GM19239 (cell line): ENCODE measurements at places on chromosomes 7 and 10.

DNA sequence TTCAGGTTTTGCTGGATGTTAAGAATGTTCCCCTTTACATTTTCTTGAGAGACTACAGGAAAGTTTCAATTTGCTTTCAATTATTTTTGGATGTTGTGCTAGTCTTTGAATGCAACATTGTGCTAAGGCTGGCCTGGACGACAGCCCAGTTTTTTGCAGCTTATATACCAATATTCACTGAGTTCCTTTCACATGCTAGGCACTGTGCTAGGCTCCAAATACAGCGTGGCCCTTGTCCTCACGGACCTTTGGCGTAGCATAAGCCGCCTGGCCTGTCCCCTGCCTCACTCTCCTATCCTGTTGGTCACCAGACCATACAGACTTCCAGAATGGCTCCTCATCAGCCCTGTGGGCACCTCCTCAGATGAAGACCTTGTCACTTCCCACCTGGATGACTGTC lies 19.5 kb upstream of the HSPA12A start:
- DNase-seq = no peak

DNA sequence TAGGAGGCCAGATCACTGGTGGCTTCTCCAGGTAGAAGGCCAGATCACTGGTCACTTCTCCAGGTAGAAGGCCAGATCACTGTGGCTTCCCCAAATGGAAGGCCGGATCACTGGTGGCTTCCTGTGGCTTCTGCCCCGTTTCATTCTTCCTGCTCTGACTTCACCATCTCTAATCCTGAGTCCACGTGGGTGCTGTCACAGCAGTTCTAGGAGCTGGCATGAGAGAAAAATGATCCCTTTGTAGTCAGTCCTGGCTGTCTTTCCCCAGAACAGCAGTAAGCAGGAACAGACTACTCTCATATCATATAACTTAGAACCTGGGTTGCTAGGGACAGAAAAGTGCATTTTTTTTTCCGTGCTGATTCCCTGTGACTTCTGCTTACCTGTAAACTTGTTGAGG lies 90.9 kb downstream of the ACTR3B start:
- no peak for DNase-seq

DNA sequence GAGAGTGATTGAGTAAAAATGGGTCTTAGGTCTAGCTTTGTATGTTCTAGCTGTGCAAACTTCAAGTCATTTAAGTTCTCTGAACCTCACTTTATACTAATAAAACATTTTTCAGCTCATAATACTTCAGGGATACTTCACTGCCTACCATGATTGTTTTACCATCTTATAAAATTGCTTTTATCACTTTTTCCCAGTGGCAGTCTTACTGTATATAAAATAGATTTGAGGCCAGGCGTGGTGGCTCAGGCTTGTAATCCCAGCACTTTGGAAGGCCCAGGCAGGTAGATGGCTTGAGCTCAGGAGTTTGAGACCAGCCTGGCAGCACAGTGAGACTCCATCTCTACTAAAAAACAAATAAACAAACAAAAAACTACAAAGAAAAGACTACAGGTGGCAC lies 17.4 kb downstream of the FGL2 start:
- DNase-seq = no peak

GRCh38 chr10:77350711-77351119 lies 286.9 kb downstream of the KCNMA1 start:
- no peak for DNase-seq

GRCh38 chr7:140249036-140249806 lies 72.4 kb upstream of the KDM7A start:
- DNase-seq = no peak

DNA sequence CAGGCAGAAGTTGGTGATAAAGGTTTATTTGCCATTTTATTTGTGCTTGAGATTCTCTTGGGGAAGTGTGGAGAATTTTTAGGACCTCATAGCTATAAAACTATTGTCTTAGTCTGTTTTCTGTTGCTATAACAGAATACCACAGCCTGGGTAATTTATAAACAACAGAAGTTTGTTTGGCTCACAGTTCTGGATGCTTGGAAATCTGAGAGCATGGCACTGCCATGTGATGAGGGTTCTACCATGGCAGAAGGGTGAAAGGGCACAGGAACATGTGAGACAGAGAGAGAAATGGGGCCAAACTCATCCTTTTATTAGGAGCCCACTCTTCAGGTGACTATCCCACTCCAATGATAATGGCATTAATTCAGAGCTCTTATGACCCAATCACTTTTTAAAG lies 12.3 kb downstream of the SUN3 start:
- DNase-seq = no peak

DNA sequence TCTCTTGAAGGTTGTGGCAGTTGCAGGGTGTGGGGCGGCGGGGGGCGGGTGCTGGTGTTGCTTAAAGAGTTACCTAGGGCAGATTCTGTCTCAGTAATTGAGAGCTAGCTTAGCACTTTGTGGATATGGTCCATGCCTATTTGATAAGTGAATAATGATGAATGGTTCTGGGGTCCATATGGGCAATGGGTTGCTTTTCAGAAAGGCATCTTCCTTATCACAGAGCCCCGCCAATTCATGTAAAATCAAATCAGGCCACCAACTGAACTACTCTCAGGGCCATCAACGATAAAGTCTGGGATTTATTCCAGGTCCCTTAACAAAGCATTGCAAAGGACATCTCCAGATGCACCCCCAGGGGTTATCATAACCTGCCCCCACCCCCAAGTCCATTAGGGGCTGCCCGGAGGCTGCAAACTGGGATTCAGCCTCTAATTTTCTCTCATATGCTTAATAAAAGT lies 1.8 kb upstream of the PRRT4 start:
- DNase-seq = no peak

DNA sequence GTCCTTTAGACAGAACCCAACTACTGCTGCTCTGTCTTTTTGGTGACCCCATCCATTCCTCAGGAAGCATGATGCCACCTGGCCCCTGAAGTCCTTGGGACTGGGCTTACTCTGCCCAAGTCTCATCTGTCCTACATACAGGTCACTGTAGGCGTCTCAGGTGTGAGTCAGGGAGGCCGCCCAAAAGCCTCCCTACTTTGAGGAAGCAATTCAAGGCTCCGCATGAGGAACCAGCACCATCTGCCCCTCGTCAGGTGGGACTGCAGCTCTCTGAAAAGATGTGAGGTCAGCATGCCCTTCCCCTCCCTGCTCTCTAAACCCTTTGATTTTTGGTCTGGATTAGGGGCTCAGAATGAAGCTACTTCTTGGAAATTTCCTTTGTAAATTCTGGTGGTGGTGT lies 354.8 kb downstream of the CXCL12 start:
- DNase-seq = no peak

- no peak for DNase-seq
These were observed 716.1 kb downstream of the PARD3 start for GRCh38 chr10:34098821-34099567.

DNA sequence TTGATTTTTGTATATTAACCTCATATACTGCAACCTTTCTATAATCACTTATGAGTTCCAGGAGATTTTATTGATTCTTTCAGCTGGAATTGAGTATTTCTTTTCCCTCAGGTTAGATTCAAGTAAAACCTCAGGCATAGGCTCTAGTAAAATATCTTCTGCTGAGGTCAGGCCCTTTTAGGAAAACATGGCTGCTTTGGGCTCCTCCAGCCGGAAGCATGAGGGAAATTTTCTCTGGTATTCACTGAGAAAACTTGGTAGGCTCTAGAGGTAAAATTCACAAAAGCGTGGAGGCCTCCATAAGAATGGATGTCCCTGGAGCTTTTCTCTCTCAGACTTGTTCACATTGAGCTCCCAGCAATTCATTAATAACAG lies 56.7 kb downstream of the AKR1E2 start:
- DNase-seq = no peak

DNA sequence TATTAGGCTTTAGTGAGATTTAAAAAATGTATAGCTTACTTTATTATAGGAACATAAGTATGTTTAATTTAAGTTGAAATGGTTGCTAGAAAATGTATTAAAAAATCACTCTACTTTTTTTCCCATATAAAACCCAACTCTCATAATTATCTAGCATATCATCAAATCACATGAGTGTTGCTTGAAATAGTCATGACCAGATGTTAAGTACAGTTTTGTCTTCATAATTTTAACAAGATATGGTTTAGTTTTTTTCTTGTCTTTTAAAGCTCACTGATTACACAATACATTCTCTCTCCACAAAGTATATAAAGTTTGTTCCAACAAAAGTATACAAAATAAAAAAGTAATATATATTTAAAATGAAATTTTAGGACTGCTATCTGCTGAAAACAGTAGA lies 82.8 kb downstream of the HGF start:
- no peak for DNase-seq

GRCh38 chr7:22671177-22671879 lies 55.7 kb upstream of the IL6 start:
- DNase-seq = no peak

DNA sequence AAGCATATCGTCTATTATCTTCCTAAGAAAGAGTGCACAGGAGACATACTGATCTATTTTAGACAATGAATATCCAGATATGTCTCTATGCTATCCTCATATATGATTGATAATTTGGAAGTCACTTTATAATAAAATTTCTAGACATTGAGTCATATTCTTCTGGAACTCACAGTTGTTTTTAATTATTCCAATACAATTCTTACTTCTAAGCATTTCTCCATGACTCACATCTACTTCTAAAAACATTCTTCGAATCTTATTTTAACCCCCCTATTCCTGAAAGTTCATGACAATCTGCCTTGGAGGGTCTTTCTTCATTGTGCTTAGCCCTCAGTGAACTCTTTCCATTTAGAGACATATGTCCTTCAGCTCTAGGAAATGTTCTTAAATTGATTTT lies 368.1 kb downstream of the MDFIC start:
- DNase-seq = no peak

- DNase-seq = no peak
These were observed 379.7 kb downstream of the PHTF2 start for GRCh38 chr7:78178319-78178718.
